ENCODE measurements at places on chromosomes 6 and 20.

GRCh38 chr20:49583669-49584417, 15.9 kb upstream of the PTGIS start:
- DNase-seq, result no peak

DNA sequence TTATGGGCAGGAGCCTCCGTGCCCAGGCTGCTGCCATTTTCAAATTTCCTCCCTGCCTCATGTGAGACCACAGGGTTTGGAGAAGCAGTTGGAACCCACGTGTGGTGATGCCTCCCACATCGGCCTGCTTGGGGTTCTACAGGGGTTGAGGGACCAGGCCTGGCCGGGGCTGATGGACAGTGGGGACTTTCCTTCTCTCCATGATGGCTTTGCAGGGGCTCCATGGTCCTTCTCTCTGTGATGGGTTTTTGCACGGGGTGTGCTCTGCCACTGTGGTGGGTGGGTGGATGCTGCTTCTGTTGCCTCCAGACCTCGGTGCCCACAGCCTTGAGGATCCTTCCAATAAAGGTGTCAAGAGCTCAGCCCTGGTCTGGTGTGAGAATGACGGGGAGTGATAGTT, 54.4 kb downstream of the ADNP start:
- no peak for DNase-seq

- no peak for DNase-seq
Observed at GRCh38 chr6:29744131-29744530, 20.9 kb downstream of the HLA-F start.

DNA sequence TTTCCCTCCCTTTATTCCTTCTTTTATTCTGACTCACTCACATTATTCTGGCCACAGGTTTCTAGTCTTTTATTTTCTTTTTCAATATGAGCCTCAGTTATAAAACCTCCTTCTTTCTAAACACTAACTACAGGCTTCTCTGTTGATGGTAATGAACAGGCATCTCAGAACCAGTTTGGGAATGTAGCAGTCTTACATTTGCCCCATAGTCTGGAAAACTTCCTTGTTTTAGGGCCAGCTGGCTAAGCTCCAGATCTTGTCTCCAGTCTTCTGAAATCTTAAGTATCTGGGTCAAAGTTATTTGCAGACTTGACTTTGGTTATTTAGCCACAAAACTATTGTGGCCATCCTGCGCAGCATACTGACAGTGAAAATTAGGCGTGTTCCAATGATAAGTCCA, 97.0 kb upstream of the MAN1A1 start:
- DNase-seq, result no peak

GRCh38 chr20:60009318-60009717, 51.1 kb downstream of the CDH26 start:
- no peak for DNase-seq

DNA sequence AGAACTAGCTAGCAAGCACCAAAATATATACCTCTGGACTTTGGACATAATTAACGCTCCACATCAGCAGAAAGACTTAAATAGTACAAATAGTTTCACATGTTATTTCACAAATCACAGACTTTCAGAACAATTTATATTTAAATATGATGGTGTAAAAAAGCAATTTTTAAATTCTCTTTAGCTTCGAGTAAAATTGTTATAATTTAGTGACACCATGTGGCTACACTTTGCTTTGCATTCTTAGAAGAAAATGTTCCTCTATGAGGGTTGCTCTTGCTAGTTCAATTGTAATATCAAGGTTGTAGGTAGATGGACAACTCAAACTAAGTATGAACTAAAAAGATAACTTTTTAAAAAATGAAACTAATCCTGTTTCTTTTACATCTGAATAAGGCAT, 69.0 kb downstream of the BTBD9 start:
- no peak for DNase-seq

DNA sequence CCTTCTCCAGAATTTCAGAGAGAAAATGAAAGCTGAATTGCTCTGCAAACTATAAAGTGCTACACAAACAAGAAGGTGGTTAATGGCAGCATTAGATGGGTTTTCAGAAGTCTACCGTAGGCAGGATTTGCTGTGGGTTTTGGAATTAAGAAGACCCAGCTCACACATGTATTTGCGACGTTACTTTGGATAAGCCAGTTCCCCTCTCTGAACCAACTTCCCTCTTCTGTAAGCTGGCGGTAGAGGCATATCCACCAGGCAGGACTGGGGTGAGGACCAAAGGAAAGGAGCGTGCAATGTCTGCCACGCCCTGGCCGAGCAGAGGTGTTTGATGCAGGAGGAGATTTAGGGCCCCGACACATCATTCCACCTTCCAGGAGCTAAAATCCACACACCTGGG, 6.9 kb downstream of the RSPO4 start:
- no peak for DNase-seq

DNA sequence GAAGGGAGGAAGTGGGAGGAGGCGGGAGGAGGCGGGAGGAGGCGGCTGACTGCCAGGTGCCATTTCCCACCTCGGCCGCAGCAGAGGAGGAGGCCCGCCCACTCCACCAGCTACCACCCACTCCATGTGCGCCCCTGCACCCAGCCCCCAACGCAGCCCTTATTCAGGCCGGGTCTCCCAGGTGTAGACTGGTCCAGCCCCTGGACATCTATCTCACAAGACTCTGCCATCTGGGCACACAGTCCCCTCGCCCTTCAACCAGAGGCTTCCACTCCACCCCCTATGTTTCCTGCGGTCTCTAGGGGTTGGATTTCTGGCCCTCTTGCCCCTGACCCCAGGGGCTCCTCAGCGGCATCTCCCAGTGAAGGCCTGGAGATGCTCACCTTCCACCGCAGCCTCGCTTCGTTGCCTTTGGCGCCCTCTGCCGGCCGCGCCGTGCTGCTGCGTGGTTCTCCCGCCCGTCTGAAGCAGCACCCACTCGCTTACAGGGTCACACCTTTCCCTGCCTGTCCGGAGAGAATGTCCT, 32.6 kb upstream of the FAM83D start:
- DNase-seq, result peak; percentile 40

GRCh38 chr6:166351715-166352285, 9.5 kb upstream of the SFT2D1 start:
- no peak for DNase-seq

GRCh38 chr6:56021943-56022342, 146.6 kb upstream of the BMP5 start:
- DNase-seq, result no peak
